ENCODE measurements at places on chromosomes 7 and 10. TPM values are rescaled to one million over a fixed set of nuclear protein-coding genes. Genes with fewer than 3 reads are reported as not detected.

MEPCE gene
- polyA plus RNA-seq: 21.5 TPM

CDNF gene
- polyA plus RNA-seq: 1.4 TPM

TACC2 gene
- 75.7 TPM for polyA plus RNA-seq

RBP3 gene
- not detected for polyA plus RNA-seq

HKDC1 gene
- polyA plus RNA-seq: not detected

OPN4 gene
- polyA plus RNA-seq: not detected

ELN gene
- polyA plus RNA-seq: not detected

NPC1L1 gene
- not detected for polyA plus RNA-seq

GRID2IP gene
- polyA plus RNA-seq: 0.11 TPM

LRRC18 gene
- polyA plus RNA-seq: not detected

ADD3 gene
- polyA plus RNA-seq: 164 TPM

RADIL gene
- 60.6 TPM for polyA plus RNA-seq

WEE2 gene
- polyA plus RNA-seq: not detected

NUDT5 gene
- polyA plus RNA-seq: 108 TPM

DPYSL4 gene
- polyA plus RNA-seq: 12.5 TPM

MMP21 gene
- polyA plus RNA-seq: not detected

CNPY1 gene
- not detected for polyA plus RNA-seq

COL28A1 gene
- 0.70 TPM for polyA plus RNA-seq

TET1 gene
- polyA plus RNA-seq: 14.4 TPM

ZNF786 gene
- 10.0 TPM for polyA plus RNA-seq

LIPN gene
- not detected for polyA plus RNA-seq

SUN3 gene
- 1.7 TPM for polyA plus RNA-seq

GPR22 gene
- 0.84 TPM for polyA plus RNA-seq

DNAH11 gene
- 0.55 TPM for polyA plus RNA-seq

CRYGN gene
- polyA plus RNA-seq: 0.77 TPM

CTBP2 gene
- 67.8 TPM for polyA plus RNA-seq

WIPF3 gene
- polyA plus RNA-seq: 1.4 TPM

PEX1 gene
- polyA plus RNA-seq: 20.8 TPM

GDF2 gene
- 4.4 TPM for polyA plus RNA-seq

Data from cardiac muscle cell (in vitro differentiated cells and primary cell).